Sigmoid colon (tissue), 7 donors: ENCODE measurements at places on chromosomes 2 and 18. TPM values are rescaled to one million over a fixed set of nuclear protein-coding genes. Genes with fewer than 3 reads are reported as not detected.

- DNase-seq: no peak
Observed at GRCh38 chr2:62479917-62480316, 26.1 kb downstream of the TMEM17 start.

DNA sequence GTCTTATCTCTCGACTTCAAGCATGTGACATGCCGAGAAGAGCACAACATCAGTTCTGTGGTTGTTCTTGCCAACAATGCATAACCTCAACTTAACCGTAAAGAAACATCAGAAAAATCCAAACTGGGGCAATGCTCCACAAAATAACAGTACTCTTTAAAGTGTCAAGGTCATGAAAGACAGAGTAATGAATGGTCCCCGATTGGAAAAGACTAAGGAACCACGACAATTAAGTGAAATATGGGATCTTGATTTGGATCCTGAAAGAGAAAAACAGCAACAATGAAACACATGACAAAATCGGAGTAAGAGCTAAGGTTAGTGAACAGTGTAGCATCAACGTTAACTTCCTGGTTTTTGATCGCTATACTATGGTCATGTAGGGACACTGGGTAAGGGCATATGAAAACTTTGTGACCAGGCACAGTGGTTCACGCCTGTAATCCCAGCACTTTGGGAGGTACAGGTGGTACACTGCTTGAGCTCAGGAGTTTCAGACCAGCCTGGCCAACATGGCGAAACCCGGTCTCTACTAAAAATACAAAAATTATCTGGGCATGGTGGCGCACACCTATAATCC is 55.2 kb downstream of the UNC50 start:
- no peak for DNase-seq

DNA sequence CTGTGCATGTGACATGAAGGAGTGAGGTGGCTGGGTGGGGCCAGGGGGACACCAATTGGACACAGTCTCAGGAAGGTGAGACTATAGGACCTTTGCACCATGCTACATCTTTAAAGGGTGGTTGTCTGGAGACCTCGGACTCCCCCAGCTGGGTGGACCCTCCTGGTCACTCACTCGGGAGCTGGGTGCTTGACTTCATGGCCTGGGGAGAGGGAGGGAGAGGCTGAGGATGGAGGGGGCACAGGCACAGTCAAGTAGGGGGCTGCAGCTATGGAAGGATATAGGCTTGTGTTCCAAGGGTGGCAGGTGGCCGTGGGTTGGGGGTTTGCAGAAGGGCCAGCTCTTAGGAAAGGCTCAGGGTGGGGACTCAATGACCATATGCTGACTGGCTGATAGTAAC is 7.1 kb upstream of the CELF4 start:
- DNase-seq: no peak

DNA sequence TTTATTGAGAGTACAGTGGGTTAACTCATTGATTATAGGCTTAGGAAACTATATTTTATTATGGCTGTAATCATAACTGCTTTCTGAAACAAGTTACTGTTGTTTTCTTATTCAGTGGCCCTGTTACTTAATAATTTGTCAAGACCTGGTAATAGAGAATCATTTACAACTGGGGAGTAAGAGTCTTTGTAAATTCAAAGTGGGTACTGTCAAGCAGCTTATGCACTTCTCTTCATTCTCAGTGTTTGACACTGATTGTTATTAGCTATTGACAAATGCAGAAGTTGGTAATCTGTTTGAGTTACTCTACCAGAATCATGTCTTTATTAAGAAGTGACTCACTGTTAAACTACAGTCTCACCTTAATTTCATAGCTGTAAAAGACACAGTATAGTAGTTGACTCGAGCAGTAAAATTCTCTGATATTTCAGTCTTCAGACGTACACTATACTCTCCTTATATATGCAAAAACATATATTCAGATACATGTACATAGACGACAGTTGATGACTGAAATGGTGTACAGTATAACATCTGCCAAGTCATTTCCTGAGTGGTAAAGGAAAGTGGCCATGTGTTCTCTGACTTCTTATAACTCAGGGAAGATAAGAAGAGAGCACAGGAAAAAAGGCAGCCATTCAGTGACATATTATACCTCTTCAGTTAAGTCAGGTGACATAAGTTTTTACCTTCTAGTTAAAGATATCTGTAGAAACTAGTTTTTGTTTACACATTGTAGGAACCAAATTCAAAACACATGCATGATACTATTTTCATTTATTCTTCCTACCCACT is 36.0 kb upstream of the TTC27 start:
- no peak for DNase-seq

DNA sequence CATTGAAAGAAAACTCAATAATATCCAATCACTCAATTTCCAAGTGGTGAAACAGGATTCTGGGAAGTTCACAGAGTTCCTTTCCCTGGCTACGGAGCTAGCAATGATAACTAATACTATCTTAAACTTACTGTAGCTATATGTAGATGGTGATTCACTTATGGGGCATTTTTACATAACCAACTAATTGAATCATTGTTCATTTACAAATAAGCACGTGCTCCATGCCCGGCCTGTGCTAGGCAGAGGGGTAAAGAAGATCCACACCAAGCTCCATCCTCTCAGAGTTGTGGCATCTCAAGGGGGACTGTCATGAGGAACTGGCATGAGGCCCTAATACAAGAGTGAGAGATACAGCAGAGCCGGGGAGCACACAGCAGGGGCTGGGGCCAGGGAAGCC is 176.3 kb downstream of the ANKRD30B start:
- DNase-seq: no peak

DNA sequence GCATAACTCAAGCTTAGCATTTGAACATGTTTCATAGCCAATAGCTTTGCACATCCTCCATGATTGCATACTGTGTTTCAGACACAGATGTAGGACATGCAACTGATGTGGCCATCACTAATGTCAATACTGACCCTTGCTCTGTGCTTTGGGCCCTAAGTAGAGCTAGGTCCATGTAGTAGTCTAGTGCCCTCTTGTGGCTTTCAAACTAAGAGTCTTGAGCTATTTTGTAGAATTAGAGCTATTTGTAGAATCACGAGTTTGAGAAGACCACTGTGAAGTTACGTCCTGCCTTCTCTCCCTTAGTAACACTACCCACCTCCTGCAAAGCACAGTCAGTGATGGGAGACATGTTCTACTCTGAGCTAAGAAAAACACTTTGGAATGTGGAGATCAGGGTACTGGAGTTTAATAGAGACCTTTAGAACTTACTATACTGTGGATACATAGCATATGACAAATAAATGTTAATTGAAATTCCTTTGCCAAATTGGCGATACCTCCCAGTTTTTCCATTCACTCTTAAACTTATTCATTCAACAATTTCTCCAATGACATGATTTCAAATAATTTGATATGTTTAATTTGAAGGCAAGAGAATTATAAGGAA is 306.5 kb upstream of the TNP1 start:
- DNase-seq: no peak

DNA sequence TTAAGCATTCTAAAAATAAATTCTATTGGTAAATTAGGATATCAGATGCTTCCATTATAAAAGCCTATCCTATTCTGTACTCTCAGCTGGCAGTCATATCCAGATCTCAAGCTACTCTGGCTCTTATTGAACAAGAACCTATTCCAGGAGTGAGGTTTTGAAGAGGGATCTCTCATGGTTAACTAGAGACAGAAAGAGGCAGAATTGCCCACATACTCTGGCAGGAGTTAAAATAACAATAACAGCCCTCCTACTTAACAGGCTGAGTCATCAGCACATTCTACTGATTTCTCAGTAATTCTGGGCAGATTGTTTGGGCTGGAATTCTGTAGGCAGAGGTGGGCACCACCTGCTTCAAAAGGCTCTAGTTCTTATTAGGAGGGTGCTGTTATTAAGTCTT is 142.0 kb upstream of the UNC80 start:
- no peak for DNase-seq

GRCh38 chr2:142315346-142315745 is 184.5 kb upstream of the LRP1B start:
- no peak for DNase-seq

DNA sequence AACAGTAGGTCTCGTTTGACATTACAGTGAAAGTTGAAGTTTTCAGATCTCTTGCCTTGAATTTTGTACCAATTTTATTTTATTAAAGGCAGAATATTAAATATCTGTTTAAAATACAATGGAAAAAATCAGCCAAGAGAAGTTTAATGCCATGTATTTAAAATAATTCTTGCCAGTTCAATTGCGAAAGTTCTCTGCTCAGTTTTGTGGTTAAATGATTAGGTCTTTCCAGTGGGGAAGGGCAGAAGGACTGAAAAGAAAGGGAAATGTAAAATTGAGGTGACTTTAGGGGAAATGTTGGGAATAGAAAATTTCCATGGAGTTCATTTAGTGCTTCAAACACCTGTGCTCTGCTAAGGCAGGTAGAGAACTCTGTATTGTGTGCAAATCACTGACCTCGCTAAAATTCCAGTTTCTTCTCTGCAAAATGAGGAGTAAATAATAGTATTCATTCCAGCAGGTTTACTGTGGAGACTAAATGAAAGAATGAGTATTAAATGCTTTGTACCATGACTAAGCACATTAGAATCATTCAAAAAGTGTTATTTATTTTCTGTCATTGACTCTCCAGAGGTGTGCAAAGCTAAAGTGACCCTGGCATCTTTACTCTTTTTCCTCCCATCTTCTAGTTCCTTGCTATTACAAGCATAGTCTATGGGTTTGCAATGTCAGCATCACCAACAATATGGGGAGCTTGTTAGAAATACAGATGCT is 74.4 kb downstream of the KIAA1328 start:
- no peak for DNase-seq

GRCh38 chr2:154952346-154952980 is 254.0 kb downstream of the KCNJ3 start:
- DNase-seq: no peak

CNDP1 gene
- not detected for total RNA-seq

UPP2 gene
- not detected for total RNA-seq

TEX44 gene
- total RNA-seq: not detected

GALM gene
- 9.5 TPM for total RNA-seq

GKN1 gene
- not detected for total RNA-seq
